ENCODE measurements at places on chromosomes 1 and 21.

- no peak for ATAC-seq
Observed at GRCh38 chr1:241934866-241935265, 22.7 kb upstream of the BECN2 start.

DNA sequence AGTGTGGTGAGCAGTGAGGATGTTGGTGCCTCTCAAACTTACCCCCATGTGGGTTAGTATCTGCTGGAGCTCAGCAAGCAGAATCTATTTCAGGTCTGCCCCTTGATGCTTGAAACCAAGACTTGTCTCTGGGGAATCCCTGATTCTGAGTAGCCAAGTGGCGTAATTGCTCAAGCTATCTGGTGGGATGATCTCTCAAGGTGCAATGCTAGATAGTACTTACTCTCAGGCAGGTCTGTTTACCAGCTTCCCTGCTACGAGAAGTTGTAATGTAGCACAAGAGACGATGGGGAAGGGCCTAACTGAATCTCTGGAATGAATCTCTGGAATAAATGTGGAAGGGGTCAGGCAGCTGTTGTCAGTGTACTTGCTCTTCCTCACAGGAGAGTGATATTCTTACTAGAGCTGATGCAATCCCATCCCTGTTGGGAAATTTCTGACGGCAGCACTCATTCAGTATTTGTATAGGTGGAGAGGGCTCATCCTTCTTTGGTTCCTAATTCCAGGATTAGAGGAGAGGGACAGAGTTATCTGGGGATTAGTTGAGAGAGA lies 65.4 kb downstream of the MACF1 start:
- peak; percentile 61 for ATAC-seq

DNA sequence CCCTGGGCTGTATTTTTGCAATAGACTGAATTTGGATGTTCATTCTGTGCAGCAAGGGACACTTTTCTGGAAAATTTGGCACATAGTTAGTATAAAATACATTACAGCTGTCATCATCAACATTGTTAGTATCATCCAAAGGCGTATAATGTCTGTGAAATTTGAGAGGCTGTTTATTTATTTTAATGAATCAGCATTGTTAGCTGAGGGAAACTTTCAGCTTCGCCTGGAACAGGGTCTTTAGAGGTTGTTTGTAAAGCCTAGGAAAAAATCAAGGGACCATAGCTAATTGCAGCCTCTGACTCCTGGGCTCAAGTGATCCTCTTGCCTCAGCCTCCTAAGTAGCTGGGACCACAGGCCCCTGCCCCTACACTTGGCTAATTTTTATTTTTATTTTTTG lies 106.8 kb upstream of the USP24 start:
- ATAC-seq, result no peak

DNA sequence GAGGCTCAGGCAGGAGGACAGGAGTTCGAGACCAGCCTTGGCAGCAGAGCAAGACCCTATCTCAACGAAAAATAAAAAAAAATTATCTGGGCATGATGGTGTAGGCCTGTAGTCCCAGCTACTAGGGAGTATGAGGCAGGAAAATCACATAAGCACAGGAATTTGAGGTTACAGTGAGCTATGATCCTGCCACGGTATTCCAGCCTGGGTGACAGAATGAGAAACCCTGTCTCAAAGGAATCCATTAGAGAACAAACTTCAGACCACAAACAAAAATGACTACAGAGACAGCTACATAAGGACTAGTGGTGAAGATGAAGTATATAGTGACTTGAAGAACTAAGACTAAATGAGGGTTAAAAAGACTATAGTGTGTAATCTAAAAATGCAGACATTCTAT lies 233.1 kb downstream of the RERE start:
- ATAC-seq, result no peak

- ATAC-seq, result no peak
Observed at GRCh38 chr1:19739628-19740027, 60.1 kb downstream of the TMCO4 start.

DNA sequence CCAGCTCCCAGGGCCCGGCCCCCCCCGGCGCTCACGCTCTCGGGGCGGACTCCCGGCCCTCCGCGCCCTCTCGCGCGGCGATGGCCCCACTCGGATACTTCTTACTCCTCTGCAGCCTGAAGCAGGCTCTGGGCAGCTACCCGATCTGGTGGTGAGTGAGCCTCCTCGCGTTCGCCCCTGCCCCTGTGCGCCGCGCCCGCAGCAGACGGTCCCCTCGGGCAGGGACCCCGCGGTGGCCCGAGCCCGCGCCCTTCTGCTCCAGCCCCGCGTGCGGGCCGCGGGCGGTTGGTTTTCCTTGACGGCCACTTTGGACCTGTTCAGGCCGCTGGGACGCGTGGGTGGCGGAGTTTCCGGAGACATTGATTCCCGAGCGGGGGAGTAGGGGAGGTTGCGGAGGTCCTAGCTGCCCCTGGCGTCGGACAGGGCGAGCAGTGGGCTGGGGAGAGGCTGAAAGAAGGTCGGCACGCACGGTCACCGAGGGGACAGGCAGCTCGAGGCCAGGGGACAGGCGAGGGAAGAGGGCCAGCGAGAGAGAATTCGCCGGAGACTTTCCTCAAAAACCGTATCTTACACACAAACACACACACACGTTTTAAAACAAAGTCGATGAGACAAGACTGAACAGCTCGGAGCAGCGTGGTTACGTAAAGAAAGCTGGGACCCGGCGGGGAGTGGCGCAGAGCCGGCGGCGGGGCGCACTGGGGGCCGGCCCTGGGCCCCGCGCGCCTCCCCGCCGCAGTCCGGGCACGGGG lies 427 bp downstream of the WNT3A start:
- no peak for ATAC-seq

DNA sequence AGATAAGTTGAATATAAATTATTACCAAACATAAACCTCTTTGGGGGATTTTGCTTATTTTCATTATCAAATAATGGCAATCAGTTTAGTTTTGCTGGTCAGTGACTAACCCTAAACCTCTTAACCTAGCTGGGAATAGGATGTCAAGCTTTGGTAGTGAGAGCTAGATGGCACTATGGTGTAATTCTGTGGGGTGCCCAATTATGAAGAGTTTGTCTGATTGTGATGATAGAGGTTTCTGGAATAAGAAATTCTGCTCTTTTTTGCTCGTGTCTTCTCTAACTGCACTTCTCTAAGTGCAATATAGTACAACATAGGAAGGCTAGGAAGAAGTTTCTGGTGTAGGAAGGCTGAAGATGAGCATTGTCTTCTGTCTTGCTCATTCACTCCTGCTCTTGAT lies 59.8 kb downstream of the XCL1 start:
- no peak for ATAC-seq

DNA sequence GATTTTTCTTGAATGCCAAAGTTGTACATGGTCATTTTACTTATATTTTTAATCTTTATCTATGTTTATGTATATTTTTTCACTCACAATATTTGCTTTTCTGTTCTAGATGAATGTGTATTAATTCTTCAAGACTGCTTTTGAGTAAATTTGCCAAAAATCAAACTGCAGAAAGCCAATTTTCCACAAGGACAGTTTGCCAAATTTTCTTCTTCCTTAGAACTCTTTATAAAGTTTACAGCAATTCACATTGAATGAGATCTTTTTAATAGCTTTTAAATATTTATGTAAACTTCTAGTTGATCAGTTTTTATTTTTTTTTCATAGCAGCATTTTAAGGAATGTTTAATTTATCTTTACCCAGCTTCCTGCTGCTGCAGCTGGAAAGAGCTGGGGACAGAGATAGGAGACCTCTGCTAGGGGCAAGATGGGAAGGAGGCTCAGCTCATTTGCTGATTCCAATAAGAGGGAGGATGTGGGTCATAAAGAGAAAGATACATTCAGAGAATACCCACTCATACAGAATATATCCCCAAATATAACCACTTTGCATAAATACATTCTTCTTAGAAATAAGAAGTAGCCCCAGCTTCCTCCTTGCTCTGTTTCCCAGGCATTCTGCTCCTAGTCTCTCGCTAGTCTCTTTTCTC lies 93.0 kb downstream of the ODF2L start:
- no peak for ATAC-seq

- ATAC-seq, result no peak
Observed at GRCh38 chr1:113452921-113453770, 62.8 kb downstream of the MAGI3 start.

DNA sequence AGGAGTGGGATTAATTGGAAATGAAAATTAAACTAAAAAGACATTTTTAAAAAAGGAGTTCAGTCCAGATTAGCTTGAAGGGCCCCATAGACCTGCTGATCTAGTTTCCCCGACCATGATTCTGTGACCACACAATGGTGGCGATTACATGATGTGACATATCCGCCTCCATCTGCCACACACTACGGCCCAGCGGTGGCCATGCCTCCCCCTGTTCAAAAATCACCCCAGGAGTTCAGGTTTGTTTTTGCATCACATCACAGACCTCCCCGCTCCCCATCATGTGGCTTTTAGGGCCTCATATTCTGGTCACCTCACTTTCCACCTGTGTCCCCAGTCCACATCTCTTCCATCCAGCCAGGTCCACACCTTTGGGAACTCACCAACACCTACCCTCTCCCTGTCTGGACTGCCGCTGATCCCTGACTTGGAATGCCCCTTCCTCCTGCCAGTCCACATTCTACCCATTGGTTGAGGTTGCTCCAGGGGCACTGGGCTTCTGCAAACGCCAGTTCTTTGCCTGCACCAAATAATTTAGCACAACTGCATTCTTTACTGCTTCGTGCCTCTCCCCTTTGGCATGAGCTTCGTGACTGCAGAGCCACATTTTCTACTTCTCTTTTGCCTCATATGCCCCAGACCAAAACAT lies 38.9 kb downstream of the CD247 start:
- ATAC-seq, result peak; percentile 29

GRCh38 chr1:181855380-181855779 lies 206.1 kb downstream of the ZNF648 start:
- no peak for ATAC-seq

GRCh38 chr1:155073377-155074242 lies 5.0 kb upstream of the EFNA3 start:
- no peak for ATAC-seq

- ATAC-seq, result no peak
Observed at GRCh38 chr1:2777424-2778219, 23.9 kb downstream of the TTC34 start.

DNA sequence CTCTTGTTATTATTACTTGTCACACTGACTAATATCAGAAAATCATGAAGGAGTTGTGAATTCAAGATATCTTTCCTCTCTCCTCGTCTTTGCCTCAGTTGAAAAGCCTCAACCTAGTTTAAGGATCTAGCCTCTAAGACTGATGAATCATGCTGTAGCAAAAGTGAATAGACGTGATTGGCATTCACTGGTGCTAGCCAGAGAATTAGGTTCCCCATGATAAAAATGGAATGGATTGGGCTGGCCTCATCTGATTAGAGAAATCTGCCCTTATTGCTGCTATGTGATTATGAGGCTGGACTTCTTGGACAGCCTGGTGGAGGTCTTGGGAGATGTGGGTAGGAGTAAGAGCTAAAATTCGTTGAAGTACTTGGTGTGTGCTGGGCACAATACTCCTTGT lies 208.2 kb downstream of the BACH1 start:
- no peak for ATAC-seq

GRCh38 chr1:28162151-28162550 lies 14.3 kb downstream of the PTAFR start:
- no peak for ATAC-seq

GRCh38 chr1:94865360-94865759 lies 45.2 kb downstream of the SLC44A3 start:
- ATAC-seq, result no peak

DNA sequence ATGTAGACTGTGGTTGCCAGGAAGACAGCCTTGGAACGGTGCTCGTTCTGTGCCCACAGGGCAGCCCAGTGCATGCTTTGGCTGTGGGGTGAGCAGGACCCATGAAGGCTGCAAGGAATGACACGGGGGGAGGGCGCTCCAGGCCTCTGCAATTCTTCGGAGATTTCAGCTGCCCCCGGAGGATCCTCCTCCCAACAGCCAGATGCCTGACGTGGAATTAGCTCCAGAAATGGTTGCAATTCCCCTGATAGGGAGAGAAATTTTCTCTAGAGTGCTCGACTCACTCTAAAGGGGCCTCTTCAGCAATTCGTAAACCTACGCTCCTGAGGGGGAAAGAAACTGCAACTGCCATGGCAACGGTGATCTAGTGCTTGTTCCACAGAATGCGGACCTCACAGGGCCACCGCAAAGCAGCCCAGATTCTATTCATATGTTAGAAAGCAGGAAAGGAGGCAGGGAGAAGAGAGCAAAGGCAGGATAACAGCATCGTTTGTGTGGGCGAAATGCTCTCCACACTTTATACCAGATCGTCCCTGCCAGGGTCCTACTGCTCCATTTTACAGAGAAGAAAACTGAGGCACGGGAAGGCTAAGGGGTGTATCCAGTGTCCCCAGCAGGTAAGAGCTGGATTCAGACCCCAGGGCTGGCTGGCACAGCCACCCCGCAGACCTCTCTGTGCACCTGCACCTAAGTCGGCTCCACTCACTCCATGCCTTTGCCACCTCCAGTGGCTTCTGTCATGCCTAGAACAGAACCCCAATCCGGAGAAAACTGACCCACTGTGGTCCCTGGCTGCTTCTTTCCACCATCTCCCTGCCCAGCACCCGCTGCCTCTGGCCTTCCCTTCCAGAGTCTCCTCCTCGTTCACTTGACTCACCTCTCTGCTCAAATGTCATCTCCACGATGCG lies 11.9 kb upstream of the PDE9A start:
- ATAC-seq, result no peak

DNA sequence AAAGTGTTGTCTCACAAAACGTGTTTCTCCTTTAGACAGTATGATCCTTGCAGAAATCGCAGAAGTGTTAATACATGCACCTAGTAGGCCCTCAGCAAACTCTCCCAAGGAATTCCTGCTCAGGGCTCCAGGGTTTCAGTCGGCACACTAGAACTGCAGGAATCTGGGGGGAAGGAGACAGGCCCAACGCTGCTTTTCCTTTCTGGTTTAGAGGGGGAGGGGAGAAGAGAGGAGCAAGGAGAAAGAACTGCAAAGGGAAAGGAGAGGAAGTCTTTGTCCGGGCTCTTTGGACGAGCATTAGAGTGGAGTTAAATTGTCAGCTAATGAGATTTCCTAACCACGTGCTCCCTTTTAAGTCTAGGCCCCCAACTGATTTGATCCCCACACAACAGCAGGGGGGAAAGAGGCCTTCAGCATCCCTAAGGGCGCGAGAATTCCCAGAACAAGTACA lies 103.7 kb upstream of the SOD1 start:
- no peak for ATAC-seq

DNA sequence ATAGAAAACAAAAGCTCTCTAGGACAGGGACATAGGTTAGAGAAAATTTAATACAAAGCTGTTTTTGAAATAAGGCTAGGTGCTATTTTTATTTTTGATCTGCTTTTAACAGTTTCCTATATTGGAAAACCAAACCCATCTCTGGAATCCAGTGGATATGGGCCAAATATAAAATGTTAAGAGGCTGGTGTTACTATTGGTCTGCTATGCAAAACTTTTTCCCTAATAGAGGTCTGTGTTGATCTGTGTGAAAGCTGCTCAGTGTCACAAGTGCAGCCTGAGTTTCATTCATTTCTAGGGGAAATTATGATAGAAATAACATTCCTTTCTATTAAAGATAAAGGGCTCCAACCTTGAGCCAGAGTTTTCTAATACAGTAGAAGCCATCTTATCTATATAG lies 116.4 kb downstream of the OLFML2B start:
- ATAC-seq, result no peak

DNA sequence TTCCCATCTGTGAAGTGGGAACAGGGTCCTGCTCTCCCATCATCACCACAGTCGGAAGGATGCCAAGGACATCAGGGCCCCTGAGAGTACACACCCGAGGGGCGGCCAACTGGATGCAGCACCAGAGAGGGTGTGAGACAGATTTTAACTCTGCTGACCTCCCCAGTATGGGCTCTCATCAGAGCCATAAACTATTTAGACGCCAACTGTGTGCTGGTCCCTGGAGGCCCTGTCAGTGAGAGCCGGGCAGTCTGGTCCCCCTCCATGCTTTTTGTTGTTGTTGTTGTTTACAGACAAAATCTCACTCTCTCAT lies 1.7 kb downstream of the FGR start:
- ATAC-seq, result no peak

GRCh38 chr1:25051504-25051903 lies 121.4 kb upstream of the RUNX3 start:
- no peak for ATAC-seq
